ENCODE measurements at places on chromosomes 6 and 20.

- DNase-seq, result no peak
Observed at GRCh38 chr6:108115598-108116058, 41.1 kb upstream of the OSTM1 start.

DNA sequence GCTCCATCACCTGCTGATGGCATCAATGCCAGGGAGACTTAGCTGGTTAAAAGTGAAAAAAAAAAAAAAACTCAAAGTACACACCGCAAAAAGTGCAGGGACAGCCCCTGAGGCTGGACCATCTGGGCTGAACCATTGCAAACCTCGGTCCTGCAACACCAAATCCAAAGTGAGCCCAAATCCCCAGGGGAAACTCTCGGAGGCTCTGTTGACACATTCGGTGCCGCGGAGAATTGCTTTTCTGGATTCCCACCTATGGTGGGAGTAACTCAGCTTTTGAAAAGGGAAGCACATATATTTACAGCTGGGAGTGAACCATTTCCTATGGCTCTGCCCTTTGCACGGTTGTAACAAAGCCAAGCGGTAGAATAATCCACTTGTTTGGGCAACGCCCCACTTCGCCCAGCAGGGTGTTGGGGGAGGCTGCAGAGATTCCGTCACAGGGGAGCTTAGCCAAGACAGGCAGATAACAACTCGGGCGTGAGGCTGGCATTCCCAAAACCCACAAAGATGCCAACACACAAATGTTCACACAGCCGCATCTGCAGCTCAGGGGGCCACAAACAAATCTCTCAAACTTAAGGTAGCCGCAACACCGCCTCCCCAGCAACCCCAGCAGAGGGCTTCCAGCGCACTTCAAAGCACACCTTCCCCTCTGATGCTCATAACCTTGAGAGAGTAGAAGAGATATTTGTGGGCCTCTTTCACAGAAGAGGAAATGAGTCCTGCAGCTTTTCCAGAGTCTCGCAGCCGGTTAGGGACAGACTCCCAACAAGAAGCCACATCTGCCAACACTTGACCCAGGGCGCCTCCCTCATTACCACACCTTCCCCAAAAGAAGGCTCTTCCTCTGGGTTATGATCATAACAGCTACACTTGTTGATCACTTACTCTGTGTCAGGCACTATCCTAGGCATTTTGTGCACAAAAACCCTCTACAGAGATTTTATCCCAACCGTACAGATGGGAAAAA, 11.4 kb downstream of the ZC3H12D start:
- no peak for DNase-seq

GRCh38 chr6:118324116-118324515, 224.0 kb upstream of the PLN start:
- no peak for DNase-seq

GRCh38 chr6:107784669-107785068, 39.4 kb downstream of the SCML4 start:
- DNase-seq, result no peak

DNA sequence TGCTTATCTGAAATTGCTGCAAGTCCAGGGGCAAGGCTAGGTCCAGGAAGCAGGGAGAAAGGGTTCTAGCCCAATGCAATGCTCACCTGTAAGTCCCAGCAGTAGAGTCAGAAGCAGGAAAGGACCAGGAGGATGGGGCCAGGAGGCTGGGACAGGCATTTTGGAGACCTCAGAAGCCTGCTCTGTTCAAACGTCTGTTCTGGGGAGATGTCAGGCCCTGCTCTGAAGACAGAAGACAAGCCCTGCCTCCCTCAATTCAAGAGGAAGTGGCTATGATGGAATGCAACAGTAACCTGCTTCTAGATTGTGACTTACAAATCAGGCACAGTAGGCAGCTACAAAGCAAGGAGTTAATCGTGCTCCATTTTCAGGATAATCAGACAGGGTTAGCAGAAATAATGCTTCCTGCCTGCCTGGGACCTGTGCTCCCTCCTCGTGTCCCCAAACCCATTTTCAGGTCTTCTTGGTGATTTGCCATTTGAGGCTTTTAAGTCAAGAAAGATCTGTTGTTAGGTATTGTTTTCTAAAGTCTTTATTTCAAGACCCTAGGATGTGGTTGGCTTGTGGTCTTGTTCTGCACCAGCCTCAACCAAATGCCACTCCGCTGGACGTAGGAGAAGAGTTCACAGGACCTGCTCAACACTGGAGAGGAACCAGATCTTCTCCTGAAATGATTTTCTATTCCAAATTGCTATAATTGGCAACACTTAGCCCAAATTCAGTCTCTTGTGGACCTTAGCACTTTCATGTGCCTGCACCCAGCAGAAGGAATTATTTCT, at the start of gene SIRPG:
TSS of gene SIRPG (minus strand) at position 224 of the 779 bp plus-strand sequence. CDS start at position 159, 65 bp downstream.
- no peak for DNase-seq

GRCh38 chr6:129297592-129297991, 412.4 kb downstream of the ARHGAP18 start:
- no peak for DNase-seq

- DNase-seq, result no peak
Observed at GRCh38 chr6:80886475-80886874, 780.0 kb downstream of the BCKDHB start.

DNA sequence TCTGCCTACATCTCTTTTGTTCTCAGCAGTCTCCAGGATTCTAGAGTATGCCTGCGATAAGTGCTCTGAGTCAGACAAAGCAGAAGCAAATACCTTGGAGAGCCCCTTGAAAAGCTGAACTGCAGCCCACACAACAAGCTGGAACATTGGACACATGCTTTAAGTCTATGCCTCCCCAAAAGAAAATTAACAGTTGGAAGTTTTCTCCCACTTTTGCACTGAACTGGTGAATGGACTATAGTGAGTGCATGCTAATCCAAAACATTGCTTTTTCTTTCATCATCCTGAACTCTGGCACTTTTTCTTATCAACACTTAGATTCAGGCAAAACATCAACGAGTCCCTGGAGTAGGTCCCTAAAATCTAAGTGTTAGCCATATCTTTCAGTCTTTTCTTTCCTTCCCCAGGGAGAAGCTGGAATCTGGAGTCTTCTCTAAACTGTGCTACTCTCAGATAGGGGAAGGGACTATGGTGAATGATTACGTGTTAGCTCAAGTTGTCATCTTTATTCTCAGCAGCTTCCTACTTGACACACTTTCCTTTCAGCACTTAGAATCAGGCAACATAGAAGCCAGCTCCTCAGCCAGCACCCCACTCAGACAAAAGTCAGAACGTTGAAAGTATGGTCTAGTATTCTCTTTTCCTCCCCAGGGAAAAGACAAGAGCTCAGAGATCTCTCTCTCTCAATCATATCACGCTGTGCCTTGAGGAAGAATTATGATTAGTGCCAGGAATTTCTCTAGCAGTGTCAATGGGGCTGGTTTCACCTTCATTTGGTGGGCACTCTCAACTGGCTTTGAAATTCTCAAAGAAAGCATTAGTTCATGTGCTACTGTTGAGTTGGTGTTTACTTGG, 811.0 kb upstream of the GJE1 start:
- DNase-seq, result no peak

- DNase-seq, result no peak
Observed at GRCh38 chr6:27213544-27214125, 33.9 kb upstream of the PRSS16 start.

GRCh38 chr6:11275598-11275997, 43.1 kb upstream of the NEDD9 start:
- no peak for DNase-seq

GRCh38 chr6:4567141-4567540, 209.1 kb upstream of the CDYL start:
- no peak for DNase-seq

DNA sequence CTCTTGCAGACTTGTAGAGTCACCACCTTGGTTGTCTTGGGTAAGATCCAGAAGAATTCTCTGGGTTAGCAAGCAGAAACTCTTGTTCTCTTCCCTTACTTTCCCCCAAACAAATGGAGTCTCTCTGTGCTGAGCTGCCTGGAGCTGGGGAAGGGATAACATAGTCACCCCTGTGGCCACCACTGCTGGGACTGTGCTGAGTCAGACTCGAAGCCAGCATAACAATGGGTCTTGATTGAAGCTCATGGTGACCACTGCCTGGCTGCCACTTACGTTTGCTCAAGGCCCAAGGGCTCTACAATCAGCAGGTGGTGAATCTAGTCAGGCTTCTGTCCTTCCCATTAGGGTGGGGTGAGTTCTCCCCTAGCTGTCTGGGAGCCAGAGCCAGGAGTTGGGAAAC, 15.4 kb upstream of the ERVFRD-1 start:
- DNase-seq, result no peak

DNA sequence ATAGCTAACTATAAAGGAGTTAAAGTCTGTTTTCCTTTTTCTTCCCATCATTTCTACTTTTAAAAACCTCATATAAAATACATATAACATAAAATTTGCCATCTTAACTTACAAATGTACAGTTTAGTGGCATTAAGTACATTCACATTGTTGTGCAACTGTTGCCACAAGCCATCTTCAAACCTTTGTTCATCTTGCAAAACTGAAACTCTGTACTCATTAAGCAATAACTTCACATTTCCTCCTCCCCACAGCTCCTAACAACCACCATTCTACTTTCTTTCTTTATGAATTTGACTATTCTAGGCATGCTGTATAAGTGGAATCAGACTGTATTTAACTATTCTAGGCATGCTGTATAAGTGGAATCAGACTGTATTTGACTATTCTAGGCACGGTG, 4.5 kb downstream of the CCDC170 start:
- no peak for DNase-seq

DNA sequence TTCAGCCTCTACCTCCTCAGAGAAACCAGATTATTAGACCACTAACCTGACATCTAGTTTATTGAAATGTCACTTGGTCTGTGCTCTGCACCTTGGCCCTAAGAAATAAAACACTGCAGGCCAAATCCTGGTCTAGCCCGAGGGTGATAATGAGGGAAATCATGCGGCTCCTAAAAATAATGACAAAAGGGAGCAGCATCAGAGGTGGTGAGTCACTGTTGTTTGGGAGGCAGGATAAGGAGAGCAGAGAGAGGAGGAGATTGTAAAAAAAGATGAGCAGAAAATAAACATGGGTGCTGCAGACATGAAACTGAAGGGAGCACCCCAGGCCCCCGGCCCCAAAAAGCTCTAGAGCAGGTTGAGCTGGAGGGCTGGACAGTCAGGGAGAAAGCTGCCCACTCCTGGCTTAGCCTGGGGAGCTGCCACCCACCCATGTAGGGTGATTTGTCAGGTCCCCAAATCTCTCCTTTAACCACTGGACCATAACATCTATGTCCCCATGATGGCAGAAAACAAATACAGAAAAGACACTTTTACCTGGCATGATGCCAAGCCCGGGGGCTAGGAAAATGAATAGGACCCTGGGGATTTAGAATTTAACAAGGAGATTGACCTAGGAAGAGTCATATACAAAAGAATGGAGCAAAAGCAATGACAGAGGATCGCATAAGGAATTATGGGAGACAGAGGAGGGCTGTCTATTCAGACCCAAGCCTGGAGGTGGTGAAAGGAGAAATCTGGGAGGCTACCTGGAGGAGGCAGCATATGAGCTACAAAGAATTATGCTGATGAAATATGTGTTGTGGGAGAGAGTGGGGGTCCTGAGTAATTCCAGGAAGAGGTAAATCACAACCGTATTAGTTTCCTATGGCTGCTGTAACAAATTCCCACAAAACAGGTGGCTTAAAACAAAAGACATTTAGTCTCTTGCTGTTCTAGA, 103.7 kb downstream of the SNAP25 start:
- no peak for DNase-seq

- DNase-seq, result no peak
Observed at GRCh38 chr20:62321521-62321948, 18.7 kb downstream of the ADRM1 start.

GRCh38 chr6:6284221-6284966, 36.1 kb downstream of the F13A1 start:
- DNase-seq, result no peak

DNA sequence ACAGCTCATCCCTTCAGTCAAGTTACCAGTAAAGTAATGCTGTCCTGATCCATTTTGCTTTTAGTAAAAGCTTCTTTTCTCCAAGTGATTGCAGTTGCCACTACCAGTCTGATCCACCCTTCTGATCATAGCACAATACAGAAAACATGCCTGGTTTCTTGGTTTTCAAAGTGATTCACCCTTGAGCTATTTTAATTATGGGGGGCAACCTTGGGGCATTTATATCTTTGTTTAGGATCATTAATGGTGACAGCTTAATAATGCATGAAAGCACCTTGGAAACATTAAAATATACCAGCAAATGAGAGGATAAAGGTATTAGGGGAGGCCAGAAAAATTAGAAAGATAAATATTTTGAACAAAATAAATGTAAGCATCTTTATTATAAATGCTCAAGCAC, 38.4 kb downstream of the LRRC1 start:
- no peak for DNase-seq

DNA sequence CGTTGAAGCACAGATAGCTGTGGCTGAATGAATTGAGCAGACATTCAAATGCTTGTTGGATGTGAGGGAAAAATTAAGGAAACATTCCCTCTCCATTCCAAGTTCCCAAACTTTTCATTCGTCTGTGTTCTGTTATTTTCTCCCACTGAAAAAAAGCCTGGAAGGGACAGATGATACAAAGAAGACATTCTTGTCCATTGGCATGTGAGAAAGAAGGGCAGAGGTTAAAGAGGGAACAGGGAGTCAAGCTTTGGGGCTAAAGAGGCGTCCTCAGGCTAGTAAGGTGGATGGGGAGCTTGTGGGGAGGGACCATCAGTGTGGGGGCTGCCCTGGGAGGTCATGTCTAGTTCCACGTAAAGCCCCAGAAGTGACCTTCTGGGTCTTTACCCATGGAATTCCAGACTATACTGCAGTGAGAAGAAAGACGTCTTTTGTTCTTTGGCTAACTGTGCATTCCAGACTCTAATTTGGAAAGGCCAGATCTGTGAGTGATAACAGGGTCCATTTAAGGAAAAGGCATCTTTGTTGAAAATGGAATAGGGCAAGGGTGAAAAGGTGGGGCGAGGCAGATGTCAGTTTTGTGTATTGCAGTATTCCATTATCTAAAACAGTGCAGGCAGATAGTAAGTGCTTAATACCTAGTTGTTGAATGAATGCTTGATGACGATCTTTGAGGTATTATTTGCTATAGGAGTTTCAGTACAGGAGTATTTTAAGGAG, 117.5 kb downstream of the SOX4 start:
- no peak for DNase-seq

DNA sequence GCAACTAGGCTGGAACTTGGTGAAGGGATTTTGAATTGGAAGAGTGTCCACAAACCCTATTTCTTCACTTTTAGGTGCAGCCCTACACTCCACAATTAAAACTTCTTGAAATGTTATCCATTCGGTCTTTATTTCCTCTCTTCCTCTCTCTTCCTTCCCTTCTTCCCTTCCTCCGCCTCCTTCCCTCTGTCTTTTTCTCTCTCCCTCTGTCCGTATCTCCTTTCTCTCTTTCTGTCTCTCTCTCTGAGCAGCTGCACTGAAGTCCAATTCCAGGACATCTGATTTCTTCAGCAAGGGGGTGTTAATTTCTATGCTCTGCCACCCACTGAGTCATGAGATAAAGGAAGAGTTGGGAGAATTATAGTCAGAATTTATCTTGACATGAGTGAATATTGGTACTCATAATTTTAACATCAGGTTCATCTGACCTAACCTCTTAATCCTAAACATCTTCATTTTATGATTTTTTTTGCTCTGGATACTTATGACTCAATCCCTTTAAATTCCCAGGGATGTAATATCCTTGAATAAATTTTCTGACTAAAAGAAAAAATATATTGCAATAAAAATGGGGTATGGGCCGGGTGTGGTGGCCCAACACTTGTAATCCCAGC, 84.2 kb downstream of the BCAS1 start:
- no peak for DNase-seq
